ENCODE measurements at places on chromosomes 2 and 18.
A peak's percentile ranks its signal among the peaks of the same experiment; 100 is the strongest.

DNA sequence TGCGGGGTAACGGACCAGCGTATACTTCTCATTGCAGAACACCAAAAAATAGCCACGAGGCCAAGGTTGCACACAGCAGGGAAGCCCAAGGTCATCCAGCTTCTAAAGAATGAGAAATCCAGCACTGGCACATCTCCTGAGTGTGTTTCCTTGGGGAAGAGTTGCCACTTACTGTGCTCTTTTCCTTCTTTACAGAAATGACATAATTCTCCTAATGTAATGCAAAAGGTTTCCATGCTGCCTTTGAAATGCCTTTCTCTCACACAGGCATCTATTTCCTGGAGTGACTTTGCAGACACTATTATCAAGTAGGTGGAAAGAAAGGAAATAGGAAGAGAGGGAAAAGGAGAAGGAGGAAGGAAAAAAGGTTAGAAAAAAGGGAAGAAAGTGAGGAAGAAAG is 862.1 kb upstream of the CELF4 start:
- no peak for DNase-seq

DNA sequence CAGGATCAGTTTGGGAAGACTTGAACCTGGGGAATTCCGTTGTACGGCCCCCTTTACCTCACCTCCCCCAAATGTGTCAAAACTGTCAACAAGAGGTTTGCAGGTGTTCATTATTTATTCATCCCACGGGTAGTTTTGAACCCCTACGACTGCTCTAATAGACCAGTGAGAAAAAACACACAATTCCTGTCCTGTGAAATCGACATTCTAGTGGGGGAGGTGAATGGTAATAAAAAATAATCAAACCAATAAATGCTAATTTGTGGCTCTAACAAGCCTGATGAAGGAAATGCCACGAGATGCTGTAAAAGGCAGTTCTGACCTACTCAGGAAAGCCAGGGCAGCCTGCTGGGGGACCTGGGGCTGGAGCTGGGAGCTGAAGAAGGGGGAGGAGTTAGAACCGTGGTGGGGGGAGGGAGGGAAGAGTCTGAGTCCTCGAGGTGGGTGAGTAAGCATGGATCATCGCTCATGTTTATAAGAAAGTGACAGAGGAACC is 463 bp upstream of the DNAJB2 start:
- no peak for DNase-seq

DNA sequence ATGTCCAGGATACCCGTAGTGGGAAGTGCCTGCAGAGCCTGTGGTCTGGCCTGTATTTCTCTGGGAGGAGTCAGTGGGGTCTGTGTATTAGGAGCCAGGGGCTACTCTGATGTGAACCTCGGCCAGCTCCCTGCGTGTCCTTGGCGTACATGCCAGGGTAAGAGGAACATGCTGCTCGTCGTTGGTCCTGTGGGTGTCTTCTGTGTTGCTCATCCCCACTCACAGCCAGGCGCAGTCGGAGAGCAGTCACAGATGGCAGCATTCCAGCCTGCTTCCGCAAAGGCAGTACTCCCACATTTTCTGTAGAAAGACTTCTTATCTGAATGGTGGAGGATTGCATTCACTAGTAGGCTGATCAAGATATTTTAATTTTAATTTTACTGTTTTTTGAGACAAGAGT is 84.9 kb downstream of the DGKD start:
- no peak for DNase-seq

- DNase-seq: no peak
These were observed 198.4 kb downstream of the CMPK2 start for GRCh38 chr2:6667326-6667725.

DNA sequence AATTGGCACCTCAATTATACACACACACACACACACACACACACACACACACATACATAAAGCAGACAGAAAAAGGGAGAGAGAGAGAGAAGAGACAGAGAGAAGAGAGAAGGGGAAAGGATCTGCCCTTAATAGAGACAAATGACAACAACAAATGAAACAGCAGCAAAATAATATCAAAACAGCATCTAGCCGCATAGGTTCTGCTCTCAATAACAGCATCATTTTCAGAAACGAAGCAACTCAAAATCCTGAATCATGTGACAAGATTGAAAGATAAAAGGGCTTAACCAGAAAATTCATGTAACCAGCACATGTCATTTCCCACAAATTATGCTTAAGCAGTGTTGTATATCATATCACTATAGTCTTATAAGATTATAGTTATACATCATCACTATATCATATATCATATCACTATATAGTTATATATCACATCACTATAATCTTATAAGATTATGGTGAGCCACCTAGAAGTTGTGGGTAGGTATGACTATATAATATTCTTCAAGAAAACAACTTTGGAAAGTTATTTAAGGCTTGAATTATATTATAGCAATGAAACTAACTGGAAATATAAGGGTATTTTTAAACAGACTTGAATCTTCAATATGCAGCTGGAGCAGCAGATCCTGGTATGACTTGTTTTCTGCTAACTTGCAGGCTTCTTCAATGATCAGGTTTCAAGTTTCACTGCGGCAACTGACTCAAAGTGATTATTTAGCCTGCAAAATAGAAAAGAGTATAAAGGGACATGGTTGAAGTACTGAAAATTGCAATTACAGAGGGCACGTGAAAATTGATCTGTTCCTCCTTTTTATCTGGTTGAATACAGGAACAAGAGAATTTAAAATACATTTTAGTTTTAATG is 16.1 kb upstream of the VPS54 start:
- no peak for DNase-seq

DNA sequence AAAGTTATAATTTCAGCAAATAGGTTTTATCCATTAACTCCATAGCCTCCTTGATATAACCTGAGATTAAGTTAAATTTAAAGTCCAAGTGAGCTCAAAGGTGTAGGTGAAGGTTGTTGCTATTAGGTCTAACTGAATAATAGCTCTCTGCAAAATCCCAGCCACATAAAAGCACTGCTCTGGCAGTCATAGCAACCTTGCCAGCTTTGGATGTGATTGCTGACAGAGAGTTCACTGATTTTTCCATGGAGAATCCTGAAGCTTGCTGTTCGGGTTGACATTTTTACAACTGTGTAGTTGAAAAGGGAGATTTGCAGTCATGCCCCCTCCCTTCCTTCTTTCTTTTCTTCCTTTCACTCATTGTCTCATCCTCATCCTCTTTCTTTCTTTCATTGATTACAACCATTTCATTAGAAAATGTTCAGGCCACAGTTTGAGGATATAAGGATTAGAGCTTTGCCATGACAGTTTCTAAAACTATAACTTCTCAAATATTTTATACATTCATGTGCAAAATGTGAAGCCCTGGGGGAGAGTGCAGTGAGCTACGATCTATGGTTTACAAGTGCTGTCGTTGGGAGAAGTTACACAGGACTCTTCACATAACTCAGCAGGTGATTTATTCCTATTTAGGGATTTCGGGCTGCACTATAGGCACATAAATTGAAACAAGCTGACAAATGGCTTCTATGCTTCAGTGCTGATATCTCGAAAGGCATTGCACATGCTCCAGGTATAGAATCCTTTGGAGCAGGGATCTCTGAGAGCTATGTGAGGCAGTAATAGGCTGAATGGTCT is 193.8 kb downstream of the LRRTM4 start:
- DNase-seq: no peak

DNA sequence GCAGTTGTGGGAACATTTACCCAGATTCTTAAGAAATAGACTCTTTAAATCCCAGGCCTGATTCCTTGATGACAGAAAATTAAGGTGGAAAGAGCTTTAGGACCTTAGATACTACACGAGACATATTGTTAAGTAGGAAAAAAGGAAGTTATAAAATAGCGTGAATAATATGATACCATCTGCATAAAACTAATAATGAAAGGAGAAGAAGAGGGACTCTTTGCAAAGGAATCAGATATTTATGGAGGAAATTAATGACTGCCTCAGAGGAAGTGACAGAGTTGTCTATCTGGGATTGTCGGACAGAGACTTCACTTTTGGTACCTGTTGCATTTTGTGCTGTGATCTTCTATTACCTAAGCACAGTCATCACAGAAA is 20.8 kb downstream of the APCDD1 start:
- no peak for DNase-seq

DNA sequence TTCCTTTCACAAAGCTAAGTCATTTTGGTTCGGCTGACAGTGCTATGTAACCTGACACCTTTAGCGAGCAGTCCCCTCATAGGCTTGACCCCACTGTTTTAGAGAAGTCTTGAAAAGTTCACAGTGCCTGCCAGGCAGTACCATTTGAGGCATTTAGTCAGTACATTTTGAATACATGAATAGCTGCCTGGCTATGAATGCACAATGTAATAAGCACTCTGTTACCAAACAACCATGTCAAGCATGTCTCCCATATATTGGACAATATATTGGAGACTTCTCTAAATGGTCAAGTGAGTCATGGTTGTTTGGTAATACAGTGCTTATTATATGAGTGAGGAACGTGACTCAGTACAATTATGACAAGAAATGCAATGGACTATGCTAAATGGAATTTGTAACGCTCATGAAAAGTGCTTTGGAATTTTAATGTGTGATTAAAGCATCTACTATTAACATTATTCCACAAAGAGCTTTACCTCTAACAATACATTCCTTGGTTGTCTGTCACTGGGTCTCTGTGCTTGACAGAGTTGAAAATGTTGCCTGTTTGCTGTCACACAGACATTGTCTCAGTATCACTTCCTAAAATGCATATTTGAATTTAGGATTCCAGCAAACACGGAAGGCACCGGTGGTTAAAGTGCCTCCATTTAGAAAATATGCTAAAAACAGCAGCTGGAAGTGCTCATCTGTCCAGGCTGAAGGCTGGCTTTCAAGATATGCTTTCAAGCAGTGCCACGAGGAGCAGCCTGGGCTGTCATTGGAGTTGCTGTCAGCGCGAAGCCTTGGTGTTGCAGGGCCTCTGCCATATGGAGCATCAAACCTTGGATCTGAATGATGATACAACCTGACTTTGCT is 458.6 kb downstream of the FBXO15 start:
- DNase-seq: no peak

DNA sequence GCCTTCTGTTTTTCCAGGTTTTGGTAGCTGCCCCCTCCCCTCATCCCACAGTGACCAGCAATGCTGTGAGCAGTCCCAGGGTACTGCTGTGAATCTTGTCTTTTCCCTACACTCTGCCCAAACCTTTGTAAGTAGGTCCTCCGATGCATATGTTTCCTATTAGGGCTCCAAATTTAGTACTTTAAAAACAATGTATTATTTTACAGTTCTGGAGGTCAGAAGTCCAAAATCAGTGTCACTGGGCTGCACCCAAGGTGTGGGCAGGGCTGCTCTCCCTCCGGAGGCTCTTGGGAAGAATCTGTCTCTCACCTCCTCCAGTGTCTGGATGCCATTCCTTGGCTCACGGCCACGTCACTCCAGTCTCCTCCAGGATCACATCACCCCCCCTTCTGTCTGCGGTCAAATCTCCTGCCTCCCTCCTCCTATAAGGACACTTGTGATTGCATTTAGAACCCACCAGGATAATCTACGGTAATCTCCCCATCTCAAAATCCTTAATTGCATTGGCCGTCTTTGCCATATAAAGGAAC is 208.5 kb downstream of the SH3BP4 start:
- DNase-seq: no peak

GRCh38 chr2:151508519-151508918 is 98.8 kb downstream of the RIF1 start:
- DNase-seq: no peak

GRCh38 chr2:43240766-43241150 is 14.4 kb upstream of the ZFP36L2 start:
- DNase-seq: no peak

DNA sequence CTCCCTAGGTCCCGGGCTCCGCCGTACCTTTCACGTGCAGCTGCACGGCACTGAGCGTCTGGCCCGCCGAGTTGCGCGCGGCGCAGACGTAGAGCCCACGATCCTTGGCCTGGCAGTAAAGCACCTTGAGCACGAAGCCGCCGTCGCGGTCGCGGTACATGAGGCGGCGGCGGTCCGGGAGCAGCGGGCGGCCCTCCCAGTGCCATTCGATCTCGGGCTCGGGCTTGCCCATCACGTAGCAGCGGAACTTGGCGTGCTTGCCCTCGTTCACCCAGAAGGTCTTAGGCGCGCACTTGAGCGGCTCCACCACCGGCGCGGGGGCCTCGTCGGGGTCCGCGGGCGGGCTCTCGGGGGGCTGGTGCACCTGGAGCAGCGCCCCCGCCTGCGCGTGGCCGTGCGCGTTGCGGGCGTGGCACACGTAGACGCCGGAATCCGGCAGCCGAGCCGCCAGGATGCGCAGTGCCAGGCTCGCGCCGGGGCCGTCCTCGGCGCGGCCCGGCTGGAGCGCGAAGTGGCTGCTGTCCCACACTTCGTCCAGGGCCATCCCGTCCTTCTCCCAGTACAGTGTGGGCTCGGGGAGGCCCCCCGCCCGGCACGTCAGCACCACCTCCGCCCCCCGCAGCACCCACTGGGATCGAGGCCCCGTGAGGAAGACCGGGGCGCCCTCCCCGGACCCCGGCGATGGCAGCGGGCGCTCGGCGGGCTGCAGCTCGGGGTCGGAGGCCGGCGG is 980 bp downstream of the OBSL1 start:
- DNase-seq: no peak

- DNase-seq: no peak
These were observed 98.2 kb downstream of the EIPR1 start for GRCh38 chr2:3279236-3279960.

GRCh38 chr18:24795129-24795528 is 334.7 kb downstream of the HRH4 start:
- DNase-seq: no peak

DNA sequence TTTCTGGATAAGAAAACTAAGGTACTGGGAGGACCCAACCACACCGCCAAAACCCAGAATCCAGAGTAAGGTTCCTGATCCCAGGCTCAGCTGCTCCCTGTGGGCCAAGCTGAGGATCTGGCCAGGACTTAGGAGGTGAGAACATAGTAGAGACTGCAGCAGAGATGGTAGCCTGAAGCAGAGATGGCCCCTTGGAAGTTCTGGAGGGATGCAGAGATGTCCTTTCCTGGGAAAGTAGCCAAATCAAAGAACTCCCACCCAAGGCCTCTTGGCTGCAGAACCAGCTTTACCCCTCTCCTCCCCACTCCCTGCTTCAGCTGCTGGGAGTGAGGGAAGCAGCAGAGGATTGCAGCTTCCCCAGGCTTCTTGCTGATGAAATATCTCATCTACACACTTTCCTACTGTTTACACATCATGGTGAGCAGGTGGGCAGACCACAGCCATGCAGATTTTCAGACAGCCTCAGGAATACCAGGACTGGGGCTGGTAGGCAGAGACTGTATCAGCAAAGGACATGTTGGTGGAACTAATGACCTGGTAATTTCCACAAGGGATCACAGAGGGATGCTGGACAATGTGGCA is 32.7 kb downstream of the TMEM17 start:
- no peak for DNase-seq

- no peak for DNase-seq
These were observed 38.4 kb upstream of the FRZB start for GRCh38 chr2:182904844-182905243.

- peak; percentile 10 for DNase-seq
These were observed 118.7 kb downstream of the CYP26B1 start for GRCh38 chr2:72028996-72029395.

GRCh38 chr2:97951155-97951680 is 44.5 kb downstream of the TMEM131 start:
- DNase-seq: no peak

- DNase-seq: no peak
These were observed 271.3 kb downstream of the KCNS3 start for GRCh38 chr2:18149660-18150246.
